Osteoblast (primary cell): ENCODE measurements at places on chromosomes 4 and X. TPM values are rescaled to one million over a fixed set of nuclear protein-coding genes. Genes with fewer than 3 reads are reported as not detected.

The RHOH gene
- total RNA-seq: under 0.01 TPM in 1 of 2 replicates, not detected in the other

DNA sequence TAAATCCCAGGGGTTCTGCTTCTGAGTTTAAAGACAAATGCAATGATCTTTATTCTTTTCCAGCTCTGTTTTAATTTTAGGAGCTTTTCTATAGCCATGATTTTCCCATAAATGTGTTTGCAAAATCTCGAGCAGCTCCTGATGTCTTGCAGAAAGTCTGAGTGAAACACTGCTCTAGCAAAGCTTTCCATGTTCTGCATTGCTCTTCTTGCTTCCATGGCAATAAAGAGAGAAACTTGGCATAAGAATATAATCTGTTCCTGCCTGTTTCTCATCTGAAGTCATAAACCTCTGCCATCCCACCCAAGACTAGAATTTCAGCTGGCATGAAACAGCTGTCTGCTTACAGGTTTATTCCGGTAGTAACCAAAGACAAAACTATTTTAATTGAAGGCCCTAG, 254.5 kb downstream of the SPRY1 start:
- no peak for DNase-seq

DNA sequence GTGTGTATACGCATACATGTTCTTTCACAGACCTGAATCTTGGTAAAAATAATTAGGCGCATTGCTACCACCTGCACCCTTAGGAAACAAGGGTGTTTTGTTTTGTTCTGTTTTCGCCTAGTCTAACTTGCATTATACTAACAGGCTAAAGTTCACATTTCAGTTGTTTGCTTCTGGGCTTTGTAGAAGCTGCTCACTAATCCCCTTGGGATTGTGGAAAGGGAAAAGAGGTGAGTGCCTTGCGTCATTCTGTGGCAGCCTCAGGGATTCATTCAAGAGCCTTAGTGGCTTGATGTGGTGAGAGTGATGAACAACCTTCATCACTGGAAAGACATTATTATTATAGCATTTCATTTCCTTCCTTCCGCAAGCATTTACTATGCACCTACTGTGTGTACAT, 331.1 kb downstream of the ADGRL3 start:
- no peak for DNase-seq

DNA sequence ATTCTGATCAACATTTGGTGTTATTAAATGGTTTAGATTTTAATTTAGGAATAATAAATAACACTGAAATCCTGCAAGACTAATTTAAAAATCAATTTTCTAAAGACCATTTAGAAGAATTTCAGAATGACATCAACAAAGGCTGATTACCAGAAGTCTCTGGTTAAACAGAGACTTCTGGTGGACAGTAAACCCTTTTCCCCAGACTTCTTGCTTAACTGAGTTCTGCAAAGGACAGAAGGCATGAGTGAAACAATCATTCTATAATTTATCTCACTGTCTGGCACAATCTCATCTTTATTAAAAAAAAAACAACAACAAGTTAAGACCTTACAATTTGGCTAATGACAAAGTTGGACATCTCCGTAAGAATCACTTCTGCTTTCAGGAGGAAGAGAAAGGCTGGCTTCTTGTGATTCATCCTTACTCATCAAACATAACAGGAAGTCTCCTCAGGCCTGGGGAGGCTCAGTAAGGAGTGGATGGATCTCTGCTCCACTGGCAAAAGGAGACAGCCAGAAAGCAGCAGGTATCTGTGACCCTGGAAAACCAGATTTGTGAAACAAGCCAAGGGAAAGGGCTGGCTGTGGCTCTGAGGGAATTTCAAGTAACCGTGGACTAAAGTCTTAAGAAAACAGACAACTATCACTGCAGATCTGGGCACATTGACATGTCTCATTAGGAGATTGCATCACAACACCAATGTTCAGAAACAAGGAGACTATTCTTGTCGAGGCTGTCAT, 908 bp upstream of the TLR6 start:
- peak; percentile 92 for DNase-seq
